CD4-positive, alpha-beta T cell treated with Interleukin-17A for 1 hour (primary cell): ENCODE measurements at places on chromosomes 5 and 9.

DNA sequence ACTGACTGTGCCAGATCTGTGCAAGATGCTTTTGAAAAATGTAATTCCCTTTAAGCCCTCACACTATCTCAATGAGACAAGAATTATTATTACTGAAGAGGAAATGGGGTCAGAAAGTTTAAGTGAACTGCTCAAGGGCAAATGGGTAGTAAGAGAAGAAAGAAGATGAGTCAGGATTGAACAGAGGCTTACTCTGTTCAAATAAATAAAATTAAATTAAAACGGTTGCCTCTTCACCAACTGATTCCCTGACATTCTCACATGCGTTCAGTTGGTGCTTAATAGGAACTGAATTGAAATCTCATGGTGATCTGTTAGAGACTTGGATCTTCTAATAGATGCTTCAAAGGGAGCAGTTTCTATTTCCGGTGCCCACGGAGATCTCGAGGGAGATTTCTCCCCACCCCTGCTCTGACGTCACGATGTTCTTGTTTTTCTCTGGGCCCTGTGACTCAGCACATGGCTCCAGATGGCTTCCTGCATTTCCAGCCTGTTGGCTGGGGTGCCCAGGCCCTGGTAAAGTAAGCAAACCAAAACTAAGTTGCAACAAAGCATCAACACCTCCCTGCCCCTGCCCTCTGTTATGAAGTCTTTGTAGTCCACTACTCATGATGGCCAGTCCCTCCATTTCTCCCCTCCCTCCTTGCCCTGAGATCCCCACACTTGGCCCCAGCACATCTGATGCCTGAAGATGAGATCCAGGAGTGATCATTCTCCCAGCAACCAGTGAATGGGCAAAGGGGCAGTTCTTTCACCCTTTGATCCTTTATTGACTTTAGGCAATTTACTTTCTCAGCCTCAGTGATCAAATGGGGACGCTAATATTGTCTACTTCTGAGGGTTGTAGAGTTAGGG is 106.1 kb upstream of the CPEB4 start:
- peak; percentile 79 for DNase-seq

DNA sequence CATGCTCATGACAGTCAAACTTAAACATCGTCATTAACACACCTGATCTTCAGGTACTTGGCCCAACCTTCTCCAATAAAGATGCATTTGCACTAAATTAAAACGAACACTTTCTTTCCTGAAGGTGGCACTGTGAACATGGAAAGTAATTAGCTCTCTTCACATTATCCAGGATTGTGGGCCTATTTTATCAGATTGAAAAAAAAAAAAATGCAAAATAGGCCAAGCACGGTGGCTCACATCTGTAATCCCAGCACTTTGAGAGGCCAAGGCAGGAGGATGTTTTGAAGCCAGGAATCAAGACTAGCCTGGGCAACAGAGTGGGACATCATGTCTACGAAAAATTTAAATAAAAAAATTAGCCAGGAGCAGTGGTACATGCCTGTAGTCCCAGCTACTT is 14.4 kb upstream of the CDC20B start:
- DNase-seq: no peak

GRCh38 chr5:83589786-83590185 is 118.2 kb downstream of the VCAN start:
- no peak for DNase-seq

GRCh38 chr5:107781451-107781850 is 110.7 kb upstream of the EFNA5 start:
- no peak for DNase-seq

- no peak for DNase-seq
Observed at GRCh38 chr5:61120534-61120933, 41.7 kb downstream of the SMIM15 start.

DNA sequence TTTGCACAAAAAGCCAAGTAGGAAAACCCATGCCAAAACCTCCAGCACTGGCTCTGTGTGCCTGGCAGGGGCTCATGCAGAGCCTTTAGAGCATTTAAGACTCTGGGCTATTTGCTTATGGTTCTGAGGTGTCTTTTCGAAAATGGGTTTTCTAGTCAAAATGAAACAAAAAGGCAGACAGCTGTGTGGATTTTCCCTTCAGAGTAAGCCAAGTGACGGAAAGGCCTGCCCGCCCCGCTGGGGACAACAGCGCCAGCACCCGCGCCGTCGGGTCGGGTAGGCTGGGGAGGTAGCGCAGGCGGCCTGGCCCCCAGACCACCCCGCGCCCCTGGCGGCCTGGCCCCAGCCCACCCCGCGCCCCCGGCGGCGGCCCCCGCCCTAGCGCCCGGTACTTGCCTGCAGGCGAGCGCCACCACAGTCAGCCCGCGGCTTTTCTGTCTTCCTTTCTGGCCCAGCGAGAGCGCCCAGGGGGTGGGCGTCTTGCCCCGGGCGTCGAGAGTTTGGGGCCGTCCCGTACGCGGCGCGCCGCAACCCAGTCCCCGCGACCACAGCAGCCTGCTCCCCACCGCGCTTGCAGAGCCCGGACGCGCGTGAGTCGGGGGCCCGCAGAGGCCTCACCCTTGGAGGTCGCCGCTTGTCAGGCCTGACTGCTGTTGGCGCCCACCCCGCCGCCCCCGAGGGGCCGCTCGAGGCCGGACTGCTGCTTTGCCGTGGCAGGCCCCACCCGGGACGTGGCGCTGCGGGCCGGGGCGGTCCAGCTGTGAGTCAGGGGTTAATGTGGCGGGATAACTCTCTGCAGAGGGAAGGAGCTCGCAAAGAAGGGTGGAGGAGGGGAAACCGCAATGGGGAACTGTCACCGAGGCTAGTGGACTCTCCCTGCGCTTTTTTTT is at the start of gene TICAM2:
Gene TICAM2 (minus strand): TSS at position 779 of the 890 bp plus-strand sequence. CDS start 21,223 bp downstream, outside the sequence.
- peak; percentile 65 for DNase-seq

DNA sequence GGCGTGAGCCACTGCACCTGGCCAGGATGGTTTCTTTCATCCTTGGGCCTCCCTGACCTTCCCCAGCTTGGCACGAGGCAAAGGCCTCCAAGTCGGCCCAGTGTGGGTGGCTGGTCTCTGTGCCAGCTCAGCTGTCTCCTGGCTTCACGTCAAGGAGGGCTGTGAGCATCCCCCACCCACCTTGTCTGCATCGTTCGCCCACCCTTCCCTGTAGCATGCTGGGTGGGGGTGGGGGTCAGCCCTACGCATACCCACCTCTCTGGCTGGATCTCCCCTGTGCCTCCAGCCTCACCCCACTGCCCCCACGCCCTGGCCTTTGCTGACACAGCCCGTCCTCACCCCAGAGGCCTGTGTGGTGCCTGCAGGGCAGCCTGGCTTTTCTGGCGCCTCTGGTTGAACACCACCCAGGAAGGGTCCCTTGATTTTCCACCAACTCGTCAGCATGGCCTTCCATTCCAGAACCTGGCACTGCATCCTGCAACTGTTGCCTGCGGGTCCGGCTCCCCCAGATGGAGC is 8.8 kb upstream of the WDR5 start:
- DNase-seq: no peak
